ENCODE measurements at places on chromosomes 2 and 18. TPM values are rescaled to one million over a fixed set of nuclear protein-coding genes. Genes with fewer than 3 reads are reported as not detected.

KRTCAP3 gene
- 8.2 TPM for total RNA-seq

VWA3B gene
- total RNA-seq = not detected

C18orf54 gene
- total RNA-seq = 0.55 TPM

KCNJ3 gene
- total RNA-seq = 0.08 TPM

CCDC148 gene
- 1.0 TPM for total RNA-seq

LYPD6B gene
- total RNA-seq = 0.28 TPM

CRYGC gene
- total RNA-seq = not detected

DNER gene
- total RNA-seq = 191 TPM

DSC3 gene
- total RNA-seq = 4.7 TPM

TIGD1 gene
- 15.2 TPM for total RNA-seq

ITSN2 gene
- total RNA-seq = 35.1 TPM

SPC25 gene
- 2.7 TPM for total RNA-seq

IL1B gene
- total RNA-seq = 1.2 TPM

SATB2 gene
- total RNA-seq = 13.1 TPM

COL4A4 gene
- 41.6 TPM for total RNA-seq

MATN3 gene
- total RNA-seq = 0.47 TPM

PLCL1 gene
- 11.0 TPM for total RNA-seq

SP9 gene
- not detected for total RNA-seq

NRBP1 gene
- 72.1 TPM for total RNA-seq

C2orf81 gene
- 0.36 TPM for total RNA-seq

MYO5B gene
- total RNA-seq = 3.1 TPM

ACADL gene
- total RNA-seq = 0.53 TPM

LYG1 gene
- total RNA-seq = not detected

CYP27C1 gene
- not detected for total RNA-seq

ITGB6 gene
- total RNA-seq = 0.18 TPM

Measured in adrenal gland (tissue), 19 donors.